ENCODE measurements at places on chromosomes 1 and 21. TPM values are rescaled to one million over a fixed set of nuclear protein-coding genes. Genes with fewer than 3 reads are reported as not detected.

- no peak overlapping the region for H3K4me3 ChIP-seq
- no peaks in the 10 kb centered on the region for H3K27me3 ChIP-seq
- peaks cover 7% of the 10 kb centered on the region for H3K36me3 ChIP-seq
- peaks cover 82% of the 10 kb centered on the region for H3K4me1 ChIP-seq
- peak overlapping the region; percentile 40 for H3K27ac ChIP-seq
Measured at GRCh38 chr1:23405946-23406345, 18.6 kb downstream of the TCEA3 start.

DNA sequence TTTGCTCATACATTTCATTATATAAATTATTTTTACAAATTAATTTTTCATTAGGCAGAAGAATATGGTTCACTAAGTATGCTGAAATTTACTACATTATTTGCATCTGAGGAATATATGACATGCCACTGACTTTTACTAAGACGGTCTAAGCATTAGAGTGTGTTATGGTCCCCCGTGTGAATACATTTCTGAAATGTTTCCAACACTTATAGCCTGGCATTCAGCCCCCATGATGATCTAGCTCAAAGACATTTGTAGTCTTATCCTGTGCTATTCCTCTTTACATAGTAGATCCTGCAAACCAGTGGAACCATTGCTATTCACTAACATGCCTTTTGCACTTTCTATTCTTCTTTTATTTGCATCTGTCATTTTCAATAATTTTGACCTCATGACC lies 1878.0 kb downstream of the MRPL39 start:
- no peak overlapping the region for H3K27ac ChIP-seq
- H3K36me3 ChIP-seq, result no peaks in the 10 kb centered on the region
- no peak for DNase-seq
- no peaks in the 10 kb centered on the region for H3K27me3 ChIP-seq
- H3K4me3 ChIP-seq, result no peak overlapping the region
- no peaks in the 10 kb centered on the region for H3K4me1 ChIP-seq

DNA sequence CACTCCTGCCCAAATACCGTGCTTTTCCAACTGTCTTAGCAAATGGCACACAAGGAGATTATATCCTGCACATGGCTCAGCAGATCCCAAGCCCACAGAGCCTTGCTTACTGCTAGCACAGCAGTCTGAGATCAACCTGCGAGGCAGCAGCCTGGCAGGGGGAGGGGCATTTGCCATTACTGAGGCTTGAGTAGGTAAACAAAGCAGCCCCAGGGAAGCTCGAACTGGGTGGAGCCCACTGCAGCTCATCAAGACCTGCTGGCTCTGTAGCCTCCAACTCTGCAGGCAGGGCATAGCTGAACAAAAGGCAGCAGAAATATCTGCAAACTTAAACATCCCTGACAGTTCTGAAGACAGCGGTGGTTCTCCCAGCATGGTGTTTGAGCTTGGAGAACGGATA lies 70.1 kb upstream of the PTBP2 start:
- H3K27me3 ChIP-seq, result no peaks in the 10 kb centered on the region
- H3K27ac ChIP-seq, result no peak overlapping the region
- DNase-seq, result no peak
- no peaks in the 10 kb centered on the region for H3K4me1 ChIP-seq

DNA sequence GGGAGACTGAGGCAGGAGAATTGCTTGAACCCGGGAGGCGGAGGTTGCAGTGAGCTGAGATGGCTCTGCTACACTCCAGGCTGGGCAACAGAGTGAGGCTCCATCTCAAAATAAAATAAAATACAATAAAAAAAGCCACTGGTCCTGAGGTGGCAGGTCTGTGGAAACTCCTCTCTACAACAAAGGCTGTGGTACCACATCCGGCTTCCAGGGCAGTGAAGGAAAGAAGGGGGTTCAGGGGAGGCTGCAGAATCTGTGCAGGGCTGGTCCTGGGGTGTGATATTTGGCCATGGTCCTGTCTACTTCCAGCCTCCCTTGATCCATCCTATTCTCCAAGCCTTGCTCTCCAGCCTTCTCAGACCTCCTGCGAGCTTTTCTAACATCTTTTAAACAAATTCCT lies 731 bp upstream of the ZNF683 start:
- no peak overlapping the region for H3K4me3 ChIP-seq
- no peak overlapping the region for H3K27ac ChIP-seq
- H3K36me3 ChIP-seq, result no peaks in the 10 kb centered on the region

GRCh38 chr1:173202424-173203145 lies 4.5 kb downstream of the TNFSF4 start:
- H3K27me3 ChIP-seq, result no peaks in the 10 kb centered on the region
- no peak overlapping the region for H3K4me3 ChIP-seq
- H3K27ac ChIP-seq, result no peak overlapping the region
- no peak for DNase-seq
- H3K36me3 ChIP-seq, result no peaks in the 10 kb centered on the region

DNA sequence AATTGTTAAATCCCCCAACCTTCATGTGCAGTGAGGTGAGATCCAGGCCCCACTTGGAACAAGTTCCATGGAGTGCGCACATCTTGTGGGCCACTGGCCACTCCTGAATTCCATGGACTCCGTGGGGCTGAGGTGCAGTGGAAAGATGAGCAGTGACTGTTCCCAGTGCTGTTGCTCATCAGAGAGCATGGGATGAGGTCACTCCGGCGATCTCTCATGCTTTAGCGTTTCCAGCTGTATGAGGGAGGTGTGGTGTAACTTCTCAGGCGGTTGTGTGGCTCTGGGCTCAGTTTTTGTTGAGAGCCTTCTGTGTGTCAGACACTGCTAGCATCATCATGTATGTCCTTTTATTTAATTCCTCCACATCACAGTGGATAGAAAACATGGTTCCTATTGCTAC lies 96.2 kb downstream of the GALNT2 start:
- no peaks in the 10 kb centered on the region for H3K36me3 ChIP-seq
- no peaks in the 10 kb centered on the region for H3K27me3 ChIP-seq
- no peak for DNase-seq
- H3K4me3 ChIP-seq, result no peak overlapping the region

- no peak overlapping the region for H3K4me3 ChIP-seq
- no peak for DNase-seq
- H3K4me1 ChIP-seq, result peaks cover 6% of the 10 kb centered on the region
- peak overlapping the region; percentile 11 for H3K27ac ChIP-seq
- no peaks in the 10 kb centered on the region for H3K36me3 ChIP-seq
Measured at GRCh38 chr1:13951793-13952751, 252.1 kb downstream of the PRDM2 start.

DNA sequence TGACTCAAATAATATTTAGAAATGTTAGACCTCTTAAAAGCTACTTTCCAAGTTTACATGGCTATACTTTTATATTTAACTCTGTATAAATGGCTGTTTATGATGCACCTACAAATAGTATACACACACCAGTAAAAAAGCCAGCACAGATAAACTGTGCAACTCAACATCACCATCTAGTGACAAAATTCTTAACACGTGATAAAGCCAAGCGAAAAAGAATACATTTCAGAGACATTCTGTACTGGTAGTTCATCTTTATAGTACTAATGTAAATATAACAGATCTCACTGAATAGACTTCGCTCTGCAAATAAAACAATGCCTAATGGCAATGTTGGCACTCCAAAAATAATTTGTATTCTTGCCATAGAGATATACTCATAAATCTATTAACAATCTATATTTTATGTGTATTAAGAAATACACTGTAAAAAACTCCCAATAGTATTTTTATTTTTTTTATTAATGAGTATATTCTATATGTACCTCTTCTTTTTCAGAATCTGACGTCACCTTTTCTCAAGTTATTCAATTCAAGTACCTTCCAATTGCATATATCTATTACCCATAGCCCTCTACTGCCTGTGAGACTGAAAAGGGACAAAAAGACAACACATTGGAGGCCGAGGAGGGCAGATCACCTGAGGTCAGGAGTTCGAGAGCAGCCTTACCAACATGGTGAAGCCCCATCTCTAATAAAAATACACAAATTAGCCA lies 100.2 kb downstream of the DPYD start:
- no peaks in the 10 kb centered on the region for H3K36me3 ChIP-seq
- H3K4me3 ChIP-seq, result no peak overlapping the region
- no peak for DNase-seq
- no peaks in the 10 kb centered on the region for H3K27me3 ChIP-seq
- H3K4me1 ChIP-seq, result peaks cover 17% of the 10 kb centered on the region

- no peak overlapping the region for H3K4me3 ChIP-seq
- DNase-seq, result no peak
- H3K27ac ChIP-seq, result no peak overlapping the region
- H3K36me3 ChIP-seq, result peaks cover 28% of the 10 kb centered on the region
- H3K27me3 ChIP-seq, result no peaks in the 10 kb centered on the region
- H3K4me1 ChIP-seq, result peaks cover 48% of the 10 kb centered on the region
Measured at GRCh38 chr1:25774921-25775771, 24.8 kb upstream of the SELENON start.

- peaks cover 2% of the 10 kb centered on the region for H3K4me1 ChIP-seq
- DNase-seq, result no peak
- H3K27ac ChIP-seq, result no peak overlapping the region
- H3K4me3 ChIP-seq, result no peak overlapping the region
- no peaks in the 10 kb centered on the region for H3K36me3 ChIP-seq
Measured at GRCh38 chr1:46461017-46461808, 28.4 kb upstream of the DMBX1 start.

DNA sequence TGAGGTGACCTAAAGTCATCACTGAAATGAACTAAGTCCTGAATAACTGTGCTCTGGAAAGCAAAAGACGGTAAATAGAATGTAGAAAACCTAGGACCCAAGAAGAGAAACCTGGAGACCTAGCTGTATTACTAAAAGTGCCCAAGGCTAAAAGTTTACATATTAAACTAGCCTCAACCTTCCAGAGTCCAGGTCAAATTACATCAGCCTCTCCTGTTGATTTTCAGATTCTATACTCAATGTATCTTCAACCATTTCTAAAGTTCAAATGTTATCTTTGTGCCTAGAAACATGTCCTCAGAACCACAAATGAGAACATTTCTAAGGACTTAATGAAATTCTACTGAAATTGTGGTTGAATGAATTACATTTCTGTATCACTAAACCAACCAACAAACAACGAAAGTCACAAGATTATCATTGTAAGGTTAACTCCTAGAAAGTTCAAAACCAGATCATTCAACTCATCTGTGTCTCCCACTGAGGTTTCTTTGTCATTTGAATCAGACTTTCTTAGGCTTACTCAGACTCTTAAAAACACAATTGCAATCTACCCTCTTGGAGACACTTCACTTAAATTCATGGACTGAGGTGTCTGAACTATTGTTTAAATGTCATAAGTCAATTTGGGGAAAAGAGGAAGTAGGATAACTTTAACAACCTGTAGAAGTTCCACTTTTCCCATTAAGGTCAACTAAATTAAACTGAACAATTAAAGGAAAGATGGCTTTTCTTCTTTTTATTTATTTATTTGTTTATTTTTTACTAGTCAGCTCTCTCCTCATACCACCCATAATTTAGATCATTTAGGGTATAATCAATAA lies 207.7 kb downstream of the BARHL2 start:
- no peaks in the 10 kb centered on the region for H3K4me1 ChIP-seq
- H3K4me3 ChIP-seq, result no peak overlapping the region
- H3K27ac ChIP-seq, result no peak overlapping the region
- no peak for DNase-seq
- H3K36me3 ChIP-seq, result no peaks in the 10 kb centered on the region
- peaks cover 11% of the 10 kb centered on the region for H3K27me3 ChIP-seq

GRCh38 chr1:54355931-54356679 lies 50.1 kb downstream of the SSBP3 start:
- H3K36me3 ChIP-seq, result no peaks in the 10 kb centered on the region
- peak overlapping the region; percentile 18 for H3K27ac ChIP-seq
- H3K4me1 ChIP-seq, result peaks cover 99% of the 10 kb centered on the region
- no peak for DNase-seq

GRCh38 chr1:162324396-162324795 lies 52.3 kb downstream of the SPATA46 start:
- no peaks in the 10 kb centered on the region for H3K4me1 ChIP-seq
- no peaks in the 10 kb centered on the region for H3K27me3 ChIP-seq
- H3K4me3 ChIP-seq, result no peak overlapping the region
- no peak for DNase-seq
- H3K36me3 ChIP-seq, result no peaks in the 10 kb centered on the region

GRCh38 chr1:206923009-206923960 lies 1.5 kb upstream of the FCMR start:
- DNase-seq, result no peak
- H3K36me3 ChIP-seq, result no peaks in the 10 kb centered on the region
- no peak overlapping the region for H3K27ac ChIP-seq
- H3K27me3 ChIP-seq, result no peaks in the 10 kb centered on the region
- peaks cover 5% of the 10 kb centered on the region for H3K4me1 ChIP-seq

GRCh38 chr1:150809651-150810050 lies 1.6 kb upstream of the CTSK start:
- no peak overlapping the region for H3K27ac ChIP-seq
- peaks cover 47% of the 10 kb centered on the region for H3K36me3 ChIP-seq
- H3K27me3 ChIP-seq, result no peaks in the 10 kb centered on the region
- H3K4me1 ChIP-seq, result no peaks in the 10 kb centered on the region
- no peak for DNase-seq

DNA sequence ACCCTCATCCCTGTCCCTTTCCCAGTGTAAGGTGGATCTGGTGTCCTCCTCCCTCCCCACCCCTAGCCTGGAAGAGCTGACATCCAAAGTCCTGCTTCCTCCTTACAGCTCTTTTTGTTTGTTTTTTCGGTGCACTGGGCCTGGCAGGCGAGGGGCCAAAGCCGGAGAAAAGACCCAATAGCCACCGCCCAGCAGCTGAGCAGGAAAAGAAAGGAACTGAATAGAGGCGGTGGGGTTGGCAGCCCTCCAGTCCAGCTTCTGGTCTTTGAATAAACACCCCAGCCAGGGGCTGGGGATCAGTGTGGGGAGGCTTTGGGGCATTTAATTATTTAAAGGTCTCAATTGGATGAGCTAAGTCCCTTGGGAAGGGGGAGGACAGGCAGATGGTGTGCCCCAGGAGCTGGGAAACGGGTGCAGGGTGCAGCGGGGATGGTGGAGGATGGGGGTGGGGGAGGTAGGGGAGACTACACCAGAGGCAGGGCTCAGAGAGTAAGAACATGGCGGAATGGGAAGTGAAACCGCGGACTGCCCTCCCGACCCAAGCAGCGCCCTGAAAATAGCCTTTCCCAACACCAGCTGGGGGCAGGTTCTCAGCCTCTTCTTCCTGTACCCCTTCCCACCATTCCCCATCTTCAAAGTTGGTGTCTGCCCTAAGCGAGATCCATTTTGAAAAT lies 20.2 kb downstream of the BTG2 start:
- H3K4me3 ChIP-seq, result no peak overlapping the region
- peak overlapping the region; percentile 95 for H3K27ac ChIP-seq
- no peaks in the 10 kb centered on the region for H3K36me3 ChIP-seq
- peaks cover 78% of the 10 kb centered on the region for H3K4me1 ChIP-seq

DNA sequence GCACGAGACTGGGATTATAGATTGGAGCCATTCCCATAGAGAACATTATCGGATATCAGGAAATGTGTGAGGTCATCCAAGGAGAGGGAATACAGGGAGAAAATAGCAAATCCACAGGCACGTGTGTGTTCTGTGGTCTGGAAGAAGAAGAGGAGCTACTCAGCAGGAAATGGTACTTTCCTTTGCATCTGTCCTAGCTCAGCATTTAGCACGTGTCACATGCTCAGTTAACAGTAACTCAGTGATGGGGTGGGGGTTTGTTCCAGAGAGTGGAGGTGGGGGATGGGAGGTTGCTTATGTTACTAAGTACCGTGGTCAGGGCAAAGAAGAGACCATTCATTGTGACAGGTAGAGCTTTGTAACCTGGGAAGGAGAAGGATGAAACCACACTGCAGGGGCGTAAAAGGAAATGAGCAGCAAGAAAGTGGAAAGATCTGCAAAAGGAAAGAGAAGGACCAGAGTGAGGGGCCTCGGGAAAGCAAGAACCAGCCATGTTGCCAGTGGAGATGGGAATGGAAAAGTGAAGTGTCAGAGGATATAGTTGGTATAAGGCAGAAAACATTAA lies 100.4 kb downstream of the ATP5PO start:
- no peak overlapping the region for H3K4me3 ChIP-seq
- H3K4me1 ChIP-seq, result peaks cover 25% of the 10 kb centered on the region
- no peaks in the 10 kb centered on the region for H3K27me3 ChIP-seq
- H3K27ac ChIP-seq, result no peak overlapping the region

Gene C2CD4D
- not detected for total RNA-seq

Gene RGS13
- total RNA-seq, result 0.22 TPM

Gene RNF186
- not detected for total RNA-seq

Gene NGF
- 5.3 TPM for total RNA-seq

Gene KIF26B
- 3.5 TPM for total RNA-seq
